ENCODE measurements at places on chromosomes 12 and 14.
A peak's percentile ranks its signal among the peaks of the same experiment; 100 is the strongest.

DNA sequence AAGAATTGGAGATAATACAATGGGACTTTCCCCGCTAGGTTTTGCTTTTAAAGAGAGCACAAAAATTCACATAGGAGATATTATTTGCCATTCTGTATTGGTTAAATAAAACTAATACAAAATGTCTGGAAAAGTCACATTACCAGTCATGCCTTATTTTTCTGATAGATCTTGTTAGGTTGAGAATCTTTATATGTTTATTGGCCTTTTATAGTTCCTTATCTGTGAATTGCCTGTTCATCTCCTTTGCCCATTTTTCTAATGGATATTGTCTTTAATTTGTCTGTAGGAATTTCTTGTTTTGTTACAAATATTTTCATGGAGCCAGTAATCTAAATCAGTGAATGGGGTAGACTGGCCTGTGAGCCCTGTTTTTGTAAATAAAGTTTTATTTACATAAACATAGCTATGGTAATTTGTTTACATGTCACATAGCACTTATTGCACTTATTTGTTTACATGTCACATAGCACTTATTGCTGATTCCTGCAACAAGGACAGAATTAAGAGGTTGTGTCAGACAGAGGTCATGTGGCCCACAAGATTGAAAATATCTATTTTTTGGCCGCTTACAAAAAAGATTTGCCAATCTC is 65.0 kb downstream of the ATF7IP start:
- no peak for DNase-seq

DNA sequence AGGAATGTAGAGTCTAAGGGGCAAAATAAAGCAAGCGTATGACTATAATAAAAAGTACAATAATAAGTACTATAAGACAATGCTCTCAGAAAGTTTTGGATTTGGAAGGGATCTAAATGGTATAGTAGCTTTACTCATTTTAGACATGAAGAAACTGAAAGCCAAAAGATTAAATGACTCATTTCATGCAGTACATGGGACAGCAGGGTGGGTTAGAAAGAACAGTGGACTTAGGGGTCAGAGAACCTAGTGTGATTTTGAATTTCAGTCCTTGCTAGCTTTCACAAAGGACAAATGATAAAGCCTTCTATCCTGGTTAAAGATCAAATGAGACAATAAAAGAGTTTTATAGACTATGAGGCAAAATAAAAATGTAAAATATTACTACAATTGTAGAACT is 6.8 kb upstream of the LEMD3 start:
- DNase-seq, result no peak

DNA sequence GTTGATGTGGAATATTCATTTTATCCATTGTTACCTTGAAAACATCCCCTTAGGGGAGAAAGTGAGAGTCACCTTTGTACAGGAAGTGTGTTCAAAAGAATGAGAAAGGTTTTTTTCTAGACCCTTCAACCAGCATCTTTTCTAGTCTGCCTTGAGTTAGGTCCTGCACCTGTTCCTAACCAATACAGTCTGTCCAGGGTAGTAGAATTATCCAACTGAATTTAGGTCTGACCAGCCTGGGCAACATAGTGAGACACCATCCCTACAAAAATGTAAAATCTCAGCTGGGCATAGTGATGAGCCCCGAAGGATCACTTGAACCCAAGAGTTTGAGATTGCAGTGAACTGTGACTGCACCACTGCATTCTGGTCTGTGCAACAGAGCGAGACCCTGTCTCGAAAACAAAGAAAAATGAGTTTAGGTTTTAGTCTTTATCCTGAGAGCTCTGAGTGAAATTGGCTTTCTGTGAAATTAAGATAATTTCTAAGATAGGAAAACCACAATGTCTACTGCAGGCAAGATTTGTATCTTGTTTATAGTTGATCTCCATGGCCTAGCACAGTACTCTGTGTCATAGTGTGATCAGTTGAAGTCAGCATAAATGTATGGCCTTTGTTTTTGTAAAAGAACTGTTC is 25.2 kb downstream of the ARHGAP5 start:
- peak; percentile 60 for DNase-seq

DNA sequence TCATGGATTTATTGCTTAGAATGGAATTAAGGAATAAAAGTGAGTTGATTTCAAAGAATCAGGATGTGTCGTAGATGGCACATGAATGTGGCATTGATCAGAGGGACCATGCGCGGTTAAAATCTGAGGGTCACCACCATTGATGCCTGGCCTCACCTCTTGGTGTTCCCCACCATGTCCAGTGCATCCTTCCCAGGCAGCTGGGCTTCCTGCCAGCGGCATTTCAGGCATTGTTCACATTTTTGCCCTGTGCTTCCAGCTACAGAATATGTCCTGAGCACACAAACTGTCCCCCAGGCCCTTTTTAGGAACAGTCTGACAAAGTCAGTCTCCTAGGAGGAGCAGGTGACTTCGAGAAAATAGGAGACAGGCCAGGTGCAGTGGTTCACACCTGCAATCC is 42.0 kb upstream of the TSPAN9 start:
- no peak for DNase-seq

DNA sequence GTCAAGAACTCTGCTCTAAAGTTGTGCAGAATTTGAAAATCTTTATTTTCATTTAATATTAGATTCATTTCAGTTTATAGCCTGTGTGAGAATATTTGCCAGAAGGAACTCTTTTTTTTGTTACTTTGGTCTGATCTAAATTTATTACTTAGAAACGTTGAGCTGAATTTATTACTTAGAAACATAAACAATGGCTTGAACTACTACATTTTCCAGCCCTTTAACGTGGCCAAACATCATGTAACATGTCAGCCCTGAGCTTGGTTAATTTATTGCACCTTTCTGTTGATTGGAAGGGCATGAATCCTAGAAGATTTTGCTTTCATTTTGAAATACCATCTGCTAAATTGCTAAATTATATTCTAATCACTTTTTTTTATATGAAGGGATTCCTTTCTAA is 241.4 kb downstream of the TMEM117 start:
- DNase-seq, result no peak

- no peak for DNase-seq
Measured at GRCh38 chr14:93862265-93862664, 64.9 kb upstream of the FAM181A start.

DNA sequence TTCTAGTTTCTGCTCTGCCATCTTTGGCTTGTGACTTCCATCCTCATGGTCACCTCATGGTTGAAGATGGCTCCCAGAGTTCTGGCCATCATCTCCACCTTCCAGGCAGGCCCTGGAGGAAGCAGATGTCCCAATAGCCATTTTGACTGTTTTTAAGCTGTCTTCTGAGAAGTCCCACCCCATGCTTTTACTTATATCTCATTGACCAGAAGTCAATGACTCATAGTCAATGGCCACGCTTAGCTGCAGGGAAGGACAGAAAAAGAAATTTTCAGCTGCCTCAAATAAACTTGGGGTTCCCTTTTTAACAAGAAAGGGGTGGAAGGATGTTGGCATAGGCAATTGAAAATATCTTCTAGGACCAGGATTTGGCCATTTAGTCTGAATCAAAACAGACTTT is 168.1 kb downstream of the AACS start:
- no peak for DNase-seq

- DNase-seq, result no peak
Measured at GRCh38 chr14:90303473-90303872, 28.3 kb downstream of the NRDE2 start.

DNA sequence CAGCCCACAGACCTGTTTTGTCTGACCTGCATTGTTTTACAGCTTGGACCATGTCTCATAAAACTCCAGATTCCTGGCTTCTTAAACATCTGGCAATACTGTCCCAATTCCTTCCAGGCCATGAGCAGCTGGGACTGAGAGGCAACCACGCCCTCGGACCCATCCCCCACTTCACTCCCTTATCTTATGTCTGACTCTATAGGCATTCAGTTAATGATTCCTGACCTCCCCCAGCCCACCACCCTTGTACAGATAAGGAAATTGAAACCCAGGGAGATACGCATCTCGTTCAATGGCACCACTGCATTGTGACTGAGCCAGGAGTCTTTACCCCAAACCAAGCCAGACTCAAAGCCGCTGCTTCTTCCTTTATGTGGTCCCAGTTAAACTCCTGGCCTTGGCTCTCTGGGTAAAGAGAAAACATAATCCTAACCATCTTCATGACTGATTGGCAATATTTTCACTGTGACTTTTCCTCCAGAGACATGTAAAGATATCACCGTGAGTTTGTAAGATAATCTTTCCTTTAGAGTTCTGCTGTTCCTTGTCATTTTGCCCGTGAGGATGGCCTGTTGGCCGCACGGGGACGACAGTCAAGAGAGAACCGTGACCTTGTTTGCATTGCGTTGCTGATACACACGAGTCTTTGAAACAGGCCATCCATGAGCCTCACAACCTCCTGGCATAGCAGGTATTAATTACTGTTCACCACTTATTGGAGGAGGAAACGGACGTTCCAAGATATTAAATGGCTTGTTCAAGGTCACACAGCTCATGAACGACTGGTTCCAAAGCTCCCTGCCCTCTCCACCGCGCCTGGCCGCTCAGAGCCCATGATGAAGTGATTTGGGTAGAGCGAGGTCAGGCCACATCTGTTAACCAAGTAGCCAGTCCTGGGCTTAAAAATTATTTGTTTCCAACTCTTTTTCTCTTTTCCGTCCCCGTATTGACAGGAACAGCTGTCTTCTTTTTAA is 39.4 kb downstream of the MAP1LC3B2 start:
- no peak for DNase-seq

Data from CD4-positive, alpha-beta T cell treated with Interleukin-15 for 4 hours (primary cell).